ENCODE measurements at places on chromosomes 11 and 22.

GRCh38 chr22:26325641-26326040 is 103.4 kb upstream of the ASPHD2 start:
- DNase-seq = no peak

GRCh38 chr11:9884601-9885000 is 220.7 kb downstream of the SWAP70 start:
- DNase-seq = no peak

DNA sequence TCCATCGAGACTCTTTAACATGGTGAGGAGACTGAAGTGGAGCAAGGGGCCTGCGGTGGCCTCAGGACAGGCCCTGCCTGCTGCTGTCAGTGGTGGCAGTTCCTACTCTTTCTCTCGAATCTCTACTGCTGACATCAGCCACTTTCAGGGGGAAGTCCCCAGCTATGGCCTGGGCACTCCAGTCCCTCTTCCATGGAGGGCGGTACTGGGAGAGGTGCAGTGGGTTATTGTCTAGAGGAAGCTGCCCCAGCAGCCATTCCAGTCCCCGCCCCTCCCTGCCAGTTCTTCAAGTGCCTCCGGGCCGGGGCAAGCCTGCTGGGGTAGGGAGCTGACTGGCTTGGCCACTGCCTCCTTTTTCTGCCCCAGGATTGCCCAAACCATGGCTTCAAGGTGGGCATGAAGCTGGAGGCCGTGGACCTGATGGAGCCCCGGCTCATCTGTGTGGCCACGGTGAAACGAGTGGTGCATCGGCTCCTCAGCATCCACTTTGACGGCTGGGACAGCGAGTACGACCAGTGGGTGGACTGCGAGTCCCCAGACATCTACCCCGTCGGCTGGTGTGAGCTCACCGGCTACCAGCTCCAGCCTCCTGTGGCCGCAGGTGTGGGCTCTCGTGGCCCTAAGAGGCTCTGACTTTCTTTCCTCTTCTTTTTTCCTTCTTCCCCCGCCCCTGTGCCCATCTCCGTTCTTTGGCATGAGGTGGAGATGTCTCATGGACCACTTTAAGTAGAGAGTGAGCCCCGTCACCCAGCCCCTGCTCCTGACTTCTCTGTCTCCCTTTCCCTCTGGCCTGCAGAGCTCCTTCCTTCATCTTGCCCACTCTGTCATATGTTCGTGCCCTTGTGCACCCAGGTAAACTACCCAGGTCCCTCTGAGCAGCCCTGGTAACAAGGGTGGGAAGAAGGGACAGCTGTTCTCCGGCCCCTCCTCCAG is 13.7 kb downstream of the CHADL start:
- peak; percentile 22 for DNase-seq

DNA sequence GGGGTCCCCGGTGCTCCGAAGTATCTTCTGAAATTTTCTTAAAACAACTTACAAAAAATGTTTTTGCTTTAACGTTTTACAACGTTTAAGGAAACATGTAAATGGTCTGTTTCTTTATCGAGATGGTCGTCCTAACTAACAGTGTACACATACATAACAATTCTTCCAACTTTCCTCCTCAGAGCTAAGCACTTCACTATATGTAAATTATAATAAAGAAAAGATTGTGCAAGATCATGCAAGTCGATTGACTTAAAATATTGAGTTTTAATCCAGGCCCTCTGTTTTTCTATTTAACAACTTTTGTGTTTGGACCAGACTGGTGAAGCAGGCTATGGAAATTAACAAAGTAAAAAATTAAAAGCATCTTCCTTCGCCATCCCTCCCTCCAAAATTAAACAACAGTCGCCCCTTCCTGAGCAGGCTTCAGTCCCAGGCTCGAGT is 4.9 kb downstream of the ALX4 start:
- no peak for DNase-seq

DNA sequence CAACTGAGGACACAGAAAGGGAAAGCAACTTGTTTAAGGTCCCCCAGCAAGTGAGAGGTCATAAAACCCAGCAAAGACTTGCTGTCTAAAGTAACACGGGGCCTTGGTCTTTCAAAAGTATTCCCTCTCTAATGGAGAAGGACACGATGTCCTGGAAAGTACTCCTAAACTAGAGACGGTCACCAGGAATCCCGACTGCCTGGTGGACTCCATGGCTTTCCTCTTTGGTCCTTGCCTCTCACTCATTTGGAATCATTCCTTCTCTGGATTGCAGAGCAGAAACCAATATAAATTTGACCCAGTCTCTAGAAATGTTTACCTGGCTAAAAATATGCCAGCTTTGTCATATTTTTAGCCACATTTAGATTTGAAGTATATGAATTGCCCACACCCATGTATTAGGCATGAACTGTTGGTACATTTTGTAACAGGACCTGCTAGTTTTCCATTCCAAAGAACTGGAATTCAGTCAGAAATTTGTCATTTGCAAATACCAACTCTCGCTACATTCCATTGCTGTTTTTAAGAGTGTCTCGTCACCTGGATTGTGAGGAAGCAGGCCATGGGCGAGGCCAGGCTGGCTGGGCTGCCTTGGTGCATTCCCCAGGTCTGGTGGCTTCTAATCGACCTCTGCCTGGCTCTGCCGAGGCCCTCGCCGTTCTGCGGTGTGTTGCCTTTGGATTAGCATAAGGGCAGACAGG is 12.9 kb downstream of the NAV2 start:
- DNase-seq = no peak

GRCh38 chr11:587978-588380 is 11.7 kb downstream of the PHRF1 start:
- DNase-seq = no peak

DNA sequence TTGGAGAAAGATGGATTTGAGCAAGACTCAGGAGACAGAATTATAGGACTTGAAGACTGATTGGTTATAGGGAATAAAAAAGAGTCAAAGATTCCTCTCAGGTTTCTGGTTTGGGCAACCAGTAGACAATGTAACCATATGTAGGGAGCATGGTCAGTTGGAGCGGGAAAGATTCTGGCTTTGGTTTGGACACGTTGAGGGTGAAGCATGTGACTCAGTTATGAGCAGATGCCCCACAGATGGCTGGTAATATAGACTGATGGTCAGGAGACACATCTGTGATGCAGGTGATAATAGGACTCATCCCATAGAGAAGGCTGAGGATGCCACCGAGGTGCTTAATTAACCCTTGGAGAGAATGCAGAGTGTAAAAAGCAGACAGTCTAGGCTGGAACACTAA is 132.1 kb downstream of the CD44 start:
- no peak for DNase-seq

DNA sequence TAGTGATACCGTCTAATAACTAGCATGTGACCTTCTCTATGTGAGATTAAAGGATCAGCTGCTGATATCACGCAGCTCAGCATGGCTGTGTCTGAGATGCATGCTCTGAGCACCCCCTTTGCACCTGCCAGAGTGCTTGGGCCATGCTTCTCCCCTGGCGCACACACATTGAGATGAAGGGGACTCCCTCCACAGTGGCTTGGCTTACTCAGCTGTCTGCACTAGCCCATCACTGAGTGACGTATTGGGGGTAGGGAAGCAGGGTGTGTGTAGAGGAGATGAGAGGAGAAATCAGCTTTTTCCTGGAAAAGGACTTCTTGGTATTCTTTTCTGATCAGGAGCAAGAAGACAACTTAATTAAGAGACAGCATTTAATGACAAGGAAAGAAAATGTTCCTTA is 216.5 kb downstream of the BLID start:
- DNase-seq = no peak

DNA sequence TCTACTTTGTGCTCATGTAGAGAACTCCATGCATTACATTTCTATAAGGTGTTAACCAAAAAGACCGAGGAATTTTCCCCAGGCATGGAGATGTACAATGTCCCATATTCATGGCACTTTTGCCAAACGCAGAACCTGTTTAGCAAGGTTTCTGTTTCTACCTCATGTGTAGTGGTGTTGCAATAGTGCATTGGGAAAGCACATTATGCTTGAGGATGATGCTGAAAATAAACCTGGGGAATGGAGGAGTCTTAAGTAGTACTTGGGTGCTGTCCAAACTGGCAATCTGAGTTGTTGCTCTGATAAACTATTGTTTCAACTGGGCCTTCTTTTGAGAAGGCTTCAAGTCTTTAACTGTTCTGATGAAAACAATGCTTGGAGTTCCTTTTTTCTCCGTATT is 11.5 kb upstream of the MUC15 start:
- peak; percentile 58 for DNase-seq

DNA sequence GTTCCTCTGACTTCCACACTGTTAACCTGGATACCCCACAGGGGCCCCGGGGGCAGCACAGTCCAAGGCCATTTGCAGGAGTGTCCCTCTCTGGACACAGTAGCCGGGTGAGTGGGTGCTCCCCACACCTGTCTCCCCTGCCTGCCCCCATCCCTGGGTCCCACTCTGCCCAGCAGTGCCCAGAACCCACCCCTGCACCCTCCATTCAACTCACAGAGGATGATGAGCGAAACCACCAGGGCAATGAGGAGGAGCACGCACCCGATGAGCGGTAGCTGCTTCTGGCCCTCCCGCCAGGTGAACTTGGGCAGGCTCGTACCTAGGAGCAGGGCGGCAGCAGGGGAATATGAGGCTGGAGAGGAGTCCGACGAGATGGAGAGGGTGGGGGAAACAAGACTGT is 12.2 kb downstream of the TMPRSS13 start:
- no peak for DNase-seq

- no peak for DNase-seq
Measured at GRCh38 chr22:48782326-48782725, 1045.3 kb downstream of the BRD1 start.

- no peak for DNase-seq
Measured at GRCh38 chr11:2518111-2518982, 73.5 kb downstream of the KCNQ1 start.

GRCh38 chr11:31443802-31444201 is 65.6 kb downstream of the IMMP1L start:
- DNase-seq = no peak

DNA sequence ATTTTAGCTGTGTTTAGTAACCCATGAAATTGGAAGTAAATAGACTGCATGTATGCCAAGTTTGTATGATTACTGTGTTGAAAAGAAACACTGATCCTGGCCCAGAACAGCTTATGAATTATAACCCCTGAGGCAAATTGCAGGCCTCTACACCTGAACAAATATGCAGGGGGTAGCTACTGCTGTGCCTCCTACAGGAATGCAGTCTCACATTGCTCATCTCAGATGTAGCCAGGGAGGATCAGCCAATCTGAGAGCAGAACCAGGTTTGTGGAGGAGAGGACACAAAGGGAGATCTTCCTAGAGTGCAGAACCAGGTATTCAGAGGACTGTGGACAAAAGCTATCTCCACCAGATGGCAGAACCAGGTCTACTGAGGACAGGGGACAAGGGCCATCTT is 442.2 kb upstream of the DDI1 start:
- DNase-seq = no peak

GRCh38 chr11:123145661-123146060 is 49.4 kb downstream of the CLMP start:
- no peak for DNase-seq

DNA sequence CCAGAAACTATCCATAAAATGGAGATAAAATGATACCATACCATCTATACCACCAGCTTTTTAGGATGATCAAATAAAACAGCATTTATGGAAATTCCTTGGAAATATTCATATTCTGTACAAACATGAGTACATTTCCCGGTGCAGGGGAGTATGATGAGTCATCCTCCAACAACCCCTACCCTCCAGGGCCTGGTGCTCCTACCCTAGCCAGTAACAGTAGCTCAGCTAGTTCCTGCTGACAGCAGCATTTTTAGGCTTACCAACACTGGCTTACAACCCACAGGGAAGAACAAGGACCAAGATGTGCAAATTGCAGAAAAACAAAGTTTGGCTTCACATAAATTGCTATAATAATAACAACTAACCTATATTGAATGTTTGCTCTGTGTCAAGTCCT is 406.2 kb upstream of the CADM1 start:
- DNase-seq = no peak

DNA sequence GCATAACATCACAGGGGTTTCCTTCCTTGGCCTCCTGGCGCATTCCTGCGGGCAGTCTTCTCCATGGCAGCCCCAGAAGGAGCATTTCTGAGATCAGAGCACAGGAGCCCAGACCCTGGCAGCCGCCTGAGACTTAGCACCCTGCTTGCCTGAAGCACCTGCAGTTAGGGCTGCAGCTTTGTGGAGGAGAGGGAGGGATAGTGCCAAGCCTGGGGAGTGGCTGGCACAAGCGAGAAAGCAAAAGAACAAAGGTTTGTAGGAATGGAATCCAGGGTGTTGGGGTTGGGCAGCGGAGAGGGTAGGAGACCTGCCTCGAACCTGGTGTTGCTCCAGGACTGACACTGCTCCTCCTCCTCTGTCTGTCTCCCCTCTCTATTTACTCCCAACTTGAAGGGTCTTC is 66.9 kb downstream of the SCN3B start:
- DNase-seq = no peak

GRCh38 chr22:24188705-24189248 is 7.5 kb downstream of the SUSD2 start:
- no peak for DNase-seq

- no peak for DNase-seq
Measured at GRCh38 chr11:122976734-122977469, 4.7 kb downstream of the BSX start.

DNA sequence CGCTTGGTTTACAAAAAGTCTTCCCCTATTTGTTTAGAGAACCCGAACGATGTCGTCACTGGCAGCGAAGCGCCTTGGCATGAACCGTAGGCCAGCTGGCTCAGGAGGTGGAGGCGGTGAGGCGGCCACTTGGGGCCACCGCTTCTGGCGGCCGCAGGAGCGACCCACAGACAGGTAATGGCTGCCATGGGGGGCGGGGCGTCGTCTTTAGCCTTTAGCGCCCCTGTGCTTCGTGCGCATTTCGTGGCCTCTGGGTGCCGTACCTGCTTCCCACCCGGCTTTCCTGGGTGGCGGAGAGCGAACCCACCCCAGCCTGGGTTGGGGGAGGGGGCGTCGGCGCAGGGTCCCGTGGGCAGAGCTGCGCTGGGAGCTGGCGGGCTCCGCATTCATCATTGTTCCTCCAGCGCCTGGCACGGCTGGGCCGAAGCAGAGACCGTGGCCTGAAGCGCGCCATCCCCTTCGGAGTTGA is 469 bp upstream of the OSBP2 start:
- DNase-seq = peak; percentile 11

GRCh38 chr22:18091478-18091877 is 13.7 kb downstream of the PEX26 start:
- no peak for DNase-seq

- DNase-seq = no peak
Measured at GRCh38 chr11:17610085-17610894, 63.2 kb downstream of the OTOG start.

DNA sequence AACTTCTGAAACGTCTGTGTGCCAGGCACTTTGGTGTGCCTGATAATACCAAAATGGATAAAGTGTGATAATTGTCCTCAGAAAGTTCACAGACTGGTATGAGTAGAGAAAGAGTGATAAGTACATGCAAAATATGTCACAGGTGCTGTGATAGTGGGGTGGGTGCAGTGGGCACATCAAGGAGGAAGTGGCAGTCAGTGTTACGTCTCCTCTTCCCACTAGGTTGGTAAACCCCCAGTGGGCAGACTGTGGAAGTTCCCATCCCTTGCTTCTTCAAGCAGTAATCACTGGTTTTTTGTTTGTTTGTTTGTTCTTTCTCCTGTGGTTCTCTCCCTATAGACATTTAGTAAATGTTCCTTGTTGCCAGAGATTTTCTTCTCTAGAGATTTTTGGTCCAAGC is 5.4 kb downstream of the RNF121 start:
- no peak for DNase-seq

GRCh38 chr22:26585104-26585790 is 4.7 kb downstream of the TPST2 start:
- DNase-seq = peak; percentile 91

Measured in umbilical cord (tissue), 2 donors.